Kasumi-1 (cell line): ENCODE measurements at places on chromosomes 7 and 10.

DNA sequence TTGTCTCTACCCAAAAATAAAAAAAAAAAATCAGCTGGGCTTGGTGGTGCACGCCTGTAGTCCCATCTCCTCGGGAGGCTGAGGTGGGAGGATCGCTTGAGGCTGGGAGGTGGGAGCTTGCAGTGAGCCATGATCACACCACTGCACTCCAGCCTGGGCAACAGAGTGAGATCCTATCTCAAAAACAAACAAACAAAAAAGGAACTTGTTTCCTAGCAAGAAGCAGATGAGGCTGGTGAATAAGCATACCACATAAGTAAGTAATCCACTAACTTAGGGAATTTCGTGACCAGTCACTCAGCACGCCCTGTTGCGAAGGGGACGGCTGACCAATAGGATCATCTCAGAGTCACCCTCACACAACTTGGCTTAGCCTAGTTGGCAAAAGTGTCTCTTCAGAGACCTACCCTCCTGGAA lies 64.6 kb downstream of the CUX1 start:
- DNase-seq = no peak

- no peak for DNase-seq
Observed at GRCh38 chr7:158428837-158429753, 158.5 kb downstream of the PTPRN2 start.

DNA sequence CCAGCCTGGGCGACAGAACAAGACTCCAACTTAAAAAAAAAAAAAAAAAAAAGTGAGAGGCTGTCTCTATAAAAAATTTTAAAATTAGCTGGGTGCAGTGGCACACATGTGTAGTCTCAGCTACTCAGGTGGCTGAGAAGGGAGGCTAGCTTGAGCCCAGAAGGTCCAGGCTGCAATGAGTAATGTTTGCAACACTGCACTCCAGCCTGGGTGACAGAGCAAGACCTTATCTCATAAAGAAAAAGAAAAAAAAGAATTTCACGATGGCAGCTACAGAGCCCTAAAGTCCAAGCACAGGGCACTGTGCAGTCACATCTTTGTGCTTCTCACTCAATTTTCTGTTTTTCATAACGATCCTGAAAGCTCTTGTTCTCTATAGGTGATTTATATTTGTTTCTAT lies 209.5 kb upstream of the KCTD7 start:
- DNase-seq = no peak

DNA sequence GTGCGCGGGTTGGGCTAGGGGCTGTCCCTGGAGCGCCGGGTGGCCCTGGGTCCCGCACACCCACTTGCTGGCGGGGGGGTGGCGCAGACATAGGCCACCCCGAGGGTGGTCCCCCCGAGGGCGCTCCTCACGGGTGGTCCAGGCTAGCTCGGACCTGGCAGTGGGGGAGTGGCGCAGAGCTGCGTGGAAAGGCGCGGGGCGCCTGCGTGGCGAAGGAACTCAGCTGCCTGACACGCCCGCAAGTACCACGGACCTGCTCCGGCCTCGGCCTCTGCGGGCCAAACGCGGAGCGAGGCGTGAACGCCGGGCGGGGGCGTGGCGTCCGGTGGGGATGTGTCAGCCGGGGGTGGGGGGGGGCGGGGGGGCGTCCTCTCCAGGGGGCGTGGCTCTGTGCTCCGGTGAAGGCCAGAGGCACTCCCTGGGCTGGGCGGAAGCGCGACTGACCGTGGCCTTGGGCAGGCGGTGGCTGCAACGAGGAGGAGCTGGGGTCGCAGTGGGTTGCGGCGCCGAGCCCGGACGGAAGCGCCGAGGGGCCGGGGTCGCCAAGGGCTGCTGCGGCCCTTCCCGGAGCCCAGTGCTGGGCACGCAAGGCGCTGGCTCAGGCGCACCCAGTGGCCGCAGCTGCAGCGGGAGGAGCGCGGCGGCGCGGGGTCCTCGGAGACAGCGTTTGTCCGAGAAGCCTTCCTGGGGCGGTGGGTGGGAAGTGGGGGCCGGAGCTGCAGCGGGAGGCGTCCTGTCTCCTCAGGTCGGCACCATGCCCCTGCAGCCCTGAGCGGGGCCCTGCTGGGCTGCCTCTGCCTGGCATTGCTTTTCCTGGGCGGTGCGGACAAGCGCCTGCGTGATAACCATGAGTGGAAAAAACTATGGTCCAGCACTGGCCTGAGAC lies 58.9 kb upstream of the NUPR2 start:
- DNase-seq = no peak

- peak; percentile 54 for DNase-seq
Observed at GRCh38 chr7:108660465-108660864, 90.8 kb downstream of the DNAJB9 start.
